Mesenteric fat pad (tissue), 1 donor: ENCODE measurements at places on chromosomes 2 and 18. TPM values are rescaled to one million over a fixed set of nuclear protein-coding genes. Genes with fewer than 3 reads are reported as not detected.
A peak's percentile ranks its signal among the peaks of the same experiment; 100 is the strongest.

Gene TEX44
- total RNA-seq = not detected

Gene NDUFB3
- total RNA-seq = 83.2 TPM

Gene UBXN4
- total RNA-seq = 98.3 TPM

Gene GPR155
- 8.9 TPM for total RNA-seq

Gene SCTR
- total RNA-seq = not detected

GRCh38 chr2:14633461-14634181 is 1.1 kb downstream of the LRATD1 start:
- peak; percentile 89 for DNase-seq

DNA sequence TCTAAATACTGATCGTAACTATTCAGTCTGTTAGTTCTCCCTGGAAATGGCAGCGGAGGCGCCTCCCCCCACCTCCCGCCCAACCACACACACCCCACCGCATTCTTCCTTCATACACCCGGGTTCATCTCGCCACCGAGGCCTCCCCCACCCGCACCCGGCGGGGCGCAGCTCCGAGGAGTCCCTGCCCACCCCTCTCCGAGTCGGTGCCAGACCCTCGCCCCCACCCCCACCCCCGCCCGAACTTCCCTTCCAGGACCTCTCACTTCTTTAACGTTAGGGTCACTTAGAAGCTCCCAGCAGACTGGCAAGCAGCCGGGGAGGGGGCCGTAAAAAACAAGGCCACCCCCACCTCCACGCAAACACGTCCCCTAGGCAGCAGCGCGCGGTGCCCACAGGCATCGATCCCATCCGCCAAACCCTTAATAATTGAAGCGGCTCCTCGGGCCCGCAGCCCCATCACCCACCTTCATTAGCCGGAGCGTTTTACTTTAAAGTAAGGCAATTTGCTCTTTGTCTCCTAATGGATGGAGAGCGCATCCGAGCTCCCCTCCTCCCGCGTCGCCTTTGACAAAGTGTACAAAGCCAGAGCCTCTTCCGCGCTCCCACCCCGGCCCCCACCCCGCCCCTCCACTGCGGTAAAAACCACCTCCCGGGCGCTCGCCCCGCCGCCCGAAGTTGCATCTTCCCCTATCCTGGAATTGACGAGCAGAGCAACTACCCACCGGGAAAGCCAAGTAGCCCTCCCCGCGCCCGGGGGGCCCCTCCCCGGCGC is 624 bp downstream of the ZNF516 start:
- DNase-seq = no peak

DNA sequence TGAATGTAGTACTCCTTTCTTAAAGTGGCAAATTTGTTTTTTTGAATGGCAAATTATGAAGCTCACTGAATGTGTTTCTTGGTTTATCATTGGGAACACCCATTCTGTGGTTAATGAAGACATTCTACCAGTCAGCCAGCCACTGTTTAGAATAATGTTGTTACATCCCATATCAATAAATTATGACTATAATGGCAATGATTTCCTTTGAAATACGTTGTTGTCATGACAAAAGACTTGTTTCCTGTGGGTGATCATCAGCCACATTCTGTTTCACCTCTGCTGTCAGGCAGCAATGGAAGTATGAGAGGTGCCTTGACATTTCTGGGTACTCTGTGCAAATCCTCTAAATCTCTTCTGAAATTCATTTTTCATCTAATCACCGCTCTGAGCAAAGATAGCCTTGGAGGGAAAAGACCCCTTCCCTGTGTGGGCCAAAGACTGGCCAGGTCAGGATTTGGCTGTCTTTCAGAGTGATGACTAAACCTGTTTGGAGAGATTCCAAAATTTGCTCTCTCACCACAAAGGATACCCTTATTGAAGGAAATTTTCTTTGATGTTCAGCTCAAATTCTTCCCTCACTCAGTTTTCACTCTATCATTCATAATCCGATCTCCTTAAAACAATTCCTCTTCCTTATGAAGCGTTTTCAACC is 869.2 kb downstream of the BCL11A start:
- no peak for DNase-seq

- no peak for DNase-seq
Observed at GRCh38 chr2:38654528-38655381, 11.2 kb upstream of the GALM start.

DNA sequence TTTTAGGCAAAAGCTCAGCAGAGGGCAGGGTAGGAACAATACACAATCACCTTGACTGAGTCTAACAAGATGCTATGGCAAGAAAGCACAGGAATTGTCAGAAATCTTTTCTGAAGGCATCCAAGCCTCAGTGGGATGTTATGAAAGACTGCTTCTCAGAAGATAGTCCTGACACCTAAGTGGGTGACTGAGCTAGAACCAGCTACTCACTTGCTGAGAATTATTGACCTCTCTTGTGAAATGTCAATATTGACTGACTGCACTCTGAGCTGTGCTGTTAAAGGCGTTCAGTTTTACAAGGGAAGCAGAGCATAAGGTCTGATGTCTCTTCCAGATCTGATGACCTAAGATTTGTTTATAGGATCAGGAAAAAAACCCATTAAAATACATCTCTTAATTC is 46.1 kb downstream of the TACR1 start:
- no peak for DNase-seq

DNA sequence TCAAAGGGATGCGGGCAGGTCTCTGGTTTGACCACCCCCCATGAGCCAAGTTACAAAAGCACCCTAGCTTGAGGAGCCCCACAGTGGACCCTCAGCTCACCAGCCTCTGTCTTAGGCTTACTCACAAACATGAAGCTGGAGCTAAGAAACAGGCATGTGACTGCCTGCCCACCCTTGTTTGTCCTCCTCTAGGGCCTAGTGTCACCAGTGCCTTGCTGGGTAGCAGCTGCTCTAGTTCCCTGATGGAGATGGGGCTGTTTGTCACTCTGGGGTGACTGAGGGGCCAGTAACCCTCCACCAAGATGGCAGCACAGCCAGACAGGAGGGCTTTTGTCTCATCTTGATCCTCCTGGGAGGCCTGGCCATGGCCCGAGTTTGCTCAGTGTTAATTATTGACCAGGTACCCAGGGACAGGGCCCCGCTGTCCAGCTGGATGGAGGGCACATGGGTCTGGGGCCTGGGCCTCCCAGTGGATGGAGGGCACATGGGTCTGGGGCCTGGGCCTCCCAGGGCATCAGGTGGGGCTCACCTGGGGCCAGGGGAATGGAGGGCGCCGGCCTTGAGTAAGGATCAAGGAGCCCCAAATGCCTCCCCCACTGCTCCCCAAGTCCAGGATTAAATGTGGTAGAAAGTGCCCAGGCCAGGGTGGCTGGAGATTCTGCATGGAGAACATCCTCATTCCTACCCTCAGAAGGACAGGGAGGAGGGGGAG is 185.9 kb upstream of the HAAO start:
- no peak for DNase-seq

DNA sequence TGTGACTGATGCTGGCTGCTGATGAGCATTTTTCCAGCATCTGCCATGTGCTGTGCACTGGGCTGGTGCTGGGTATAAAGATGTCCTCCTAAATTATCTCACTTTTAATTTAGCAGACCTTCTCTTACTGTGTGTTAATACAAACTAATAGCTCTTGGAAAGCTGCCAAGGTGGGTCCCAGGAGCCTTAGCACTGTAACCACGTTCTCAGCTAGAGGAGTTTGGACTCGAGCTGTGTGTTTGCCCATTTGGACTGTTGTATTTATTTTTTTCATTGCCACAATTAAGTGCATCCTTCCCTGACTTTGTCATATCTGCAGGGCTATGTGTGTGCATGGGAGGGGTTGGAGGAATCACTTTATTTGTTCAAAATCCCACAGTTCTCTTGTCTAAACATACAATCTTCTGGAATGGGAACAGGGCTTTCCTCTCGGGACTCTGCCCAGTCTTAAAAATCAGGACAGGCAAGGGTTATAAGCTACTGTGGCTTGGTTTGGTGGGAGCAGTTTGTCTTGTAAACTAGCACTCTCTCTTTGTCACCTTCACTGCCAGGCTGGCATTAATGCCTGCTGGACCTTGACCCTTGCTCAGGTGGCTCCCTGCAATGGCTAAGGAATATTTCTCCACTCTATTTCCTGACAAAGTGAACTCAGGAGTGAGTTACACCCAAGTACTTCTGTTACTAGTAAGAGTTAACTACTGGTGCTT is 129.7 kb upstream of the MGAT5 start:
- no peak for DNase-seq

DNA sequence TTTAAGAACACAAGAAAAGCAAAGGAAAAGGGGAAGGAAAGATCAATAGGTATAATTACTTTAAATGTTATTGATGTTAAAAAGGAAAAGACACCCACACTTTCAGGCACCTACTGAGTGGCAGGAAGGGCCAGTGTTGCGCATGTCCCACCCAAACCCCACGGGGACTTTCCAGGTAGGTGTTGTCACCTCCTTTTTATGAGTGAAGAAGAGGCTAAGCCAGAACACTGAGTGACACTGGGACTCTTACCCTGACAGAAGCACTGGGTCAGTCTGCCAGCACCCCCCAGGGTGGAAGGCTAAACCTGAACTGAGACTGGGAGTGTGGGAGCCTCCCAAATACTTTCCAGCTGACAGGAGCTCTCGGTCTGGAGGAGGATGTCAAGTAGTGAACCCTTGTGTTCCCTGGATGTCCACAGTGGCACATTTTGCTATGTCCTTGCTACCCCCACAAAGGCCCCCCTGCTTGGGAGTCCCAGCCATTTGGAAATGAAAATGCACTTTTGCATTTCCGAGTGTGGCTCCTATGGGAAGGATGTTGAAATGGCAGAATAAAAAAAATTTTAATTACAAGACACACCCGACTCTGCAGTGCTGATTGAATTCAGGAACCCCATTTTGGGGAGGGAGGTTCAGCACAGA is 90.9 kb upstream of the SMAD2 start:
- DNase-seq = peak; percentile 45

DNA sequence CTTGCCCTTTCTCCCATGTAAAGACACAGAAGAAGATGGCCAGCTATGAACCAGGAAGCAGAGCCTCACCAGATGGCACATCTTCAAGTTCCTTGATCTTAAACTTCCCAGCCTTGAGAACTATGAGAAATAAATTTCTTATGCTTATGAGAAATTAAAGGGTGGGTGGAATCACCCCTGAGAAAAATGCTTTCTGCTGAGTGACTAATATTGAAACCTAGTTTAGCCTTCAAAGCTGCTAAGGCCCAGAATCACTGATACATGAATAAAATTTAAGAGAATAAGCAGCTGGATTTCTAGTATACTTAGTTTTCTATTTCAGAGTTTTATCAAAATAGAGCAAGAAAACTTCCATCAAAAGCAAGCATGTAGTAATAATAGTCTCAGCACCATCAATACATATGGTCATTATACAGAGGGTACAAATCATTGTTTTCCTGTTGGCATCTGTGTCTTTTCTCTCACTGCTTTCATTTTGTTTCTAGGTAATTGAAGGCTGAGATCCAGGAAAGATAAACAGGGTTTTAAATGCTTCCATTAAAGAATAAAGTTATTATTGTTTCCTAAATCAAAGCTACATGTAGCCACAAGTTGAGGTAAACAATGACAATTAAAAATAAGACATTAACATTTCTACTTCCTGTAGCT is 53.3 kb upstream of the COL5A2 start:
- no peak for DNase-seq
